ENCODE measurements at places on chromosomes 1 and 21.

DNA sequence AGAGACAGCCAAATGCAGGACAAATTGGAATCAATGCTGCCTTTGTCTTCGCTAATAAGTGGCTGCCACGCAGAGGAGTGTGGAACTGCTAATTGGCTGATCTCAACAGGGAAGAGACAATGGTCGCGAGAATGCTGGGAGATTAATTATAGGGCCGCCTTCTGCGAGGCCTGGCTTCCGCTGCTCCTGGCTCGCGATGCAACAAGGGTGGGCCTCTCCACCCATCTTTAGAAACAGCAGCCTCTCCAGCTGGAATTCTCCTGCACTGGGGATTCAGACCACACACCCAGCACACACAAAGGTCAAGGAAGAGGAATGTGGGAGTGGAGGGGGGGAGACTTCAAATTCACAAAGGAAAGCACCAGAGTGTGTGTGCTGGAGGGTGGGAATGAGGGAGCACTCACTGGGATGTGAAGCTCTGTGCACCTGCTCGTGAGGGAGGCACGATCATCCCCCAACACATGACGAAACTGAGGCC, 200.7 kb upstream of the GRIK3 start:
- DNase-seq, result peak; percentile 71

GRCh38 chr1:18360251-18360650, 120.5 kb upstream of the KLHDC7A start:
- no peak for DNase-seq

DNA sequence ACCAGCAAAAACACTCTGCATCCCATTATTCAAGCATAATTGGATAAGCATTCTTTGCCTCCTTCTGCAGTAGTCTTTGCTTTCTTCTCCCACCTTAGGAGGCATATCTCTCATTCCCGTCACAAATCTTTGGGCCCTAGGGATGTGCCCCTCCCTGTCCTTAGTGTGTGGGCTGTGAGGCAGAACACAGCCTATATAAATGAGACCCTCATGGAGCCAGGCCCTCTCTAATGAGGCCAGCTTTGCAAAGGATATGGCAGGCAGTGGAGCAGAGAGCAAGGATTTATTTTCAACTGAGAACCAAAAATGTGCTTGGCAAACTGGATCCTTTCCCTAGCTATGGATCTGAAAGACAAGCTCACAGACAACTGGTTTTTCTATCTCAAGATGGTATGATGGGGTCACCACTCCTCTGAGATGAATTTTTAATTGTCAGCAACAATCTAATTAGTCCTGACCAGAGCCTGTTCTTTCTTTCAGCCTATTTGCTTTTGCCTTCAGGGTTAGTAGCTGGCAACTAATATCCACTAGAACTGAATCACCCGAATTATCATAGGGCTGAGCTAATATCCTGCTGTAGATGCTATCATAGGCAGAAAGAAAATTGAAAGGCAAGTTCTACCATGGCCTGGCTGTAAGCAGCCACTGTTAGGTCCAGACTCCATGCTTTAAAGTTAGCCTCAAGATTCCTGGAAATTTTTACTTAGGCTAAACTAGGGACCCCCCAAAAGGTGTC, 134.2 kb downstream of the SYT2 start:
- no peak for DNase-seq

DNA sequence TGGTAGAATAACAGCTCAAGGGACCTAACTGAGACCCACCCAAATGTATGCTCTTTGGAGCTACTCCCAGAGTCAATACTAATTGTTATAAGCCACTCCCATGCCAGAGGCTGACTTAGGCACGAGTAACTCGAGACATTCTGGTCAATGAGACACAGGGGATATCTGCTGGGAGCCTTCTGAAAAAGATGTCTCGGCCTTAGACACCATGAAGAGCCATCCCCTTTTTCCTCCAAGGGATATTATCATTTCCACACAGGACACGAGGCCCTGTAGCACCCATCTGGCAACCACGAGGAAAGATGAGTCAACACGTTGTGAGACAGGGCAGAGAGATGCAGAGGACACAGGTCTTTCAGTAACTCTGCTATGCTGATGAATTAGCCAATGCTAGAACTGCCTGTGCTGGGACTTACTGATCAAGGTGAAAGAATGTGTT, 30.7 kb downstream of the ITPKB start:
- no peak for DNase-seq

GRCh38 chr1:27958513-27958912, 1.3 kb upstream of the XKR8 start:
- no peak for DNase-seq

DNA sequence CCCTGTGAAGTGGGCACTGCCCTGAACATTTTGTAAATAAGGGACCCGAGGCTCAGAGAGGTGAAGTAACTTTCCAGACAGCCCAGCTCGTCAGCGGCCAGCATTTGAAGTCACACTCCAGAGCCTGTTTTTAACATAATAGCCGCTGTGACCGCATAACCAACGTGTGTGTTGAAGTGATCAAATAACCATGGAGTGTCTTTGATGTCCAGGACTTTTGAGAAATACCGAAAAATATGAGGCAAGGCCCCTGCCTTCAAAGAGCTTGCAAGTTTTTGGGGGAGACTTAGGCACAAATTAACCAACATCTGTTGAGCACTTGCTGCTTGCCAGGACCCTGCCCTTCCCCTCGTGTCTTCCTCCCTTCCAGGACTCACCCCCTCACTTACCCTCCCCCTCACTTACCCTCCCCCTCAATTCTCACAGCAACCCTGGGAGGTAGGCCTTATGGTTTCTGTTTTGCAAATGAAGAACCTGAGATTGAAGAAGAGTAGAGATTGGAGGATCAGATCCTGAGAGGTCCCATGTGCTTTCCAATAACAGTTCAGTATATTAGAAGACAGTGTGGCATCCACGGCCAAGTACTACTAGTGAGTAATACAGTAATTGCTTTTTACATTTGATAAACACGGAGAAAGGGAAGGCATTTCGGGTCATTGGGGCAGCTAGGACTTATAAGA, 1.3 kb upstream of the SLC16A1 start:
- peak; percentile 70 for DNase-seq

- DNase-seq, result peak; percentile 77
Measured at GRCh38 chr1:158112994-158113758, 67.5 kb upstream of the CD1D start.

DNA sequence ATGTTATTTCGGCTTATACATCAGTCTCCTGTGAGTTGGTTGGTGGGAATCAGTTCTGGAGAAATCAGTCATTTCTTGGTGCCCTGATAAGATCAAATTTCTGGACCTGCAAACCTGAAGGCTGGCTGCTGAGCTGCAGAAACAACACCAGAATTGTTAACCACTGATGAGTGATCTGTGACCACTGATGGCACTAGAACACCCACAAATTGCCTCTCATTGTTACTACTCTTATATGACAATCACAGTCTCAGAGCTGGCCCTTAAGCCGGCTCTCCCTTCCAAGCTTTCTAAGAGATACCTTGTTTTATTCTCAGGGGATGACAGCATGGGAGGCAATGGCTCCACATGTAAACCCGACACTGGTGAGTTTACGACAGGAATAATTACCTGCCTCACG, 1.9 kb downstream of the C1orf162 start:
- DNase-seq, result no peak

DNA sequence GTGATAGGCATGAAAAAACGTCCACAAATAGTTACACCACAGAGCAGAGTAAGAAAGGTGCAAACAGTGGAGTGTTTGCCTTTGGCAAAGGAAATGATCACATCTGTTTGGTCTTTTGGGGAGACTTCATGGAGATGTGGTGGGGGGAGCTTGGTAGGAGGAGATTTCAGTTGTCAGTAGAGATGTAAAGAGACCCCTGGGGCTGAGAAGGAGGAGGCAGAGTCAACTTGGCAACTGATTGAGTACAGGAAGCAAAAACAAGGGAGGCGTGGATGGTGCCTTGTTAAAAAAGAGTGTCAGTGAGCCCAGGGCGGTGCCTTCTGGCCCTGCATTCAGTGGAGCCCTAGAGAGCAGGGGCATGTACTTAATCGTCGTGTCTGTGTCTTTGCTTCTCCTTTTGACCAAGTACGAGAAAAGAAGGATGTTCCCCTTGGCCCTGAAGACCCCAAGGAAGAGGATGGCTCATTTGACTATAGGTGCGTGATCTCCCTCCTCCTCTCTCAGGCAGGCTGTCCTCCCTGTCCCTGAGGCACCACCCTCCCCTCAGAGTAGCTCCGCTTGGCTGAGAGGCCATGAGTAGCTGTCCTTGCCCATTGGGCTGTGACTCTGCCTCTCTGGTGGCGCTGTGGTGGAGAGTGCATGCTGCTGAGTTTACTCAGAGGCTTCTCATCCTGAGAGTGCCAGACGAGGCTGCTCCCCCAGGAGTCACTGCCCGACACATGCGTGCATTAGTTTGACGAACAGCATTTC, 30.4 kb upstream of the CNTN2 start:
- peak; percentile 59 for DNase-seq

GRCh38 chr1:24929398-24930259, 447 bp downstream of the RUNX3 start:
- DNase-seq, result peak; percentile 70

- peak; percentile 77 for DNase-seq
Measured at GRCh38 chr1:37410815-37411214, 63.6 kb upstream of the ZC3H12A start.

DNA sequence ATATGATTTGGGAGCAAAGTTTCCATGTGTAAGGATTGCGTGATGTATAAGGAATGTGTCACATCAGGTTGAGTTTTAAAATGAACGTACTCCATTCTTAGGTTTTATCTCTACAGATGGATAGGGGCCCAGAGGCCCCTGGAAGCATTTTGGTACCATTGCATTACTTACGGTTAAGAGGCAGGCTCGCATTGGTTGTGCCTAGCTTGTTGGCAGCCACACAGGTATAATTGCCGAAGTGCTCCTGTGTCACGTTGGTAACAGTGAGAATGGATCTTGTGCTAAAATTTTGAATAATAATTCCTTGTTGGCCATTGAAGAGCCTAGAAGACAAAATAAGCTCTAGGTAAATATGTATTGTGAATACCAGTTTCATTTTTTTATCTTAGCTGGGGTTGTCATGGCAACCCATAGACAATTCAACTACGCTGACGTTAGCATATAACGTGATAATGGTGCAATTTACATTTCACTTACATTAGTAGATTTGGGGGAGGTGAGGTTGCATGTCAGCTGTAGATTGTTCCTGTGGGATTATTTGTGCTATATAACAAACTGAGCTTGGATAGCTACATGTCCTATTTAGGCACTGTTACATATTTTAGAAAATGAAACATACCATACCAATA, 511.9 kb upstream of the ZRANB2 start:
- DNase-seq, result no peak

GRCh38 chr1:225990705-225991464, 8.3 kb downstream of the SDE2 start:
- DNase-seq, result no peak

DNA sequence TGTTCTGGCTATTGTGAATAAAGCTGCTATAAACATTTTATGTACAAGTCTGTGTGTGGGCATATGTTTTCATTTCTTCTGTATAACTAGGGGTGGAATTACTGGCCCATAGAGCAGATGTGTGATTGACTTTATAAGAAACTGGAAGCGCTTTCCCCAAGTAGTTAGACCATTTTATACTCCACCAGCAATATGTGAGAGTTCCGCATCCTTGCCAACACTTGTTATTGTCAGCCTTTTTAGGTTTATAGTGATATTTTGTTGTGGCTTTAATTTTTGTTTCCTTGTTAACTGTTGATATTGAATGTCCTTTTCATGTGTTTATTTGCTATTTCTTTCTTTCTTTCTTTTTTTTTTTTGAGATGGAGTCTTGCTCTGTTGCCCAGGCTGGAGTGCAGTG, 9.4 kb downstream of the MAN1C1 start:
- DNase-seq, result no peak

DNA sequence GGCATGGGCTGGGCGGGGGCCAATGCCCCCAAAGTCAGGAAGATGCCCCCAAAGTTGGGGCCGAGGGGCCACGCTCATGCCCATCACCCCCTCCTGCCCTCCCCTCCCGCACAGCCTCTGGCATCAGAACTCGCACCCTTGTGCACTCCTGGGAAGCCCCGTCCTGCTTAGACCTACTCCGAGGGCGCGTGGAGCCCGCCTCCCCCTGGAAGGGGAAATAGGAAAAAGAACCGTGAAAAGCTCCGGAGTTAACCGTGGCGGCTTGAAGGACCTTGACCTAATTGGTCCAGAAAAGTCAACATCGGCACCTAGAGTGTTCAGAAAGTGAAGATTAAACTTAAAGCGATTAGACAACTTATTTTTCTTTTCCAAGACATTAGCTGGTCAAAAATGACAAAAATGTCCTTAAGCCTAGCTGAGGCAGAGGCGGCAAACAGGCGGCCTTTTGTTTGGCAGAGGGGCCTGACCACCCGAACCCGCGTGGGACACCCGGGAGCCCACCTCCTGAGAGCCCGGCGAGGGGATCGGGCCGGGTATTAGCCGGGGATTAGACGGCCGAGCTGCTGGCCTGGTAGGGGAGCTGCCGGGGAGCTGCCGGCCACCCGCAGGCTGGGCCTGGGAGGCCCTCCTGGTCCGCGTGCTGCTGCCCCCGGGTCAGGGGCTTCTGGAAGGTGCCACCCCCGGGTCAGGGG, 65.5 kb downstream of the PRDM16 start:
- no peak for DNase-seq

GRCh38 chr1:172492421-172492820, 40.5 kb upstream of the SUCO start:
- DNase-seq, result no peak

DNA sequence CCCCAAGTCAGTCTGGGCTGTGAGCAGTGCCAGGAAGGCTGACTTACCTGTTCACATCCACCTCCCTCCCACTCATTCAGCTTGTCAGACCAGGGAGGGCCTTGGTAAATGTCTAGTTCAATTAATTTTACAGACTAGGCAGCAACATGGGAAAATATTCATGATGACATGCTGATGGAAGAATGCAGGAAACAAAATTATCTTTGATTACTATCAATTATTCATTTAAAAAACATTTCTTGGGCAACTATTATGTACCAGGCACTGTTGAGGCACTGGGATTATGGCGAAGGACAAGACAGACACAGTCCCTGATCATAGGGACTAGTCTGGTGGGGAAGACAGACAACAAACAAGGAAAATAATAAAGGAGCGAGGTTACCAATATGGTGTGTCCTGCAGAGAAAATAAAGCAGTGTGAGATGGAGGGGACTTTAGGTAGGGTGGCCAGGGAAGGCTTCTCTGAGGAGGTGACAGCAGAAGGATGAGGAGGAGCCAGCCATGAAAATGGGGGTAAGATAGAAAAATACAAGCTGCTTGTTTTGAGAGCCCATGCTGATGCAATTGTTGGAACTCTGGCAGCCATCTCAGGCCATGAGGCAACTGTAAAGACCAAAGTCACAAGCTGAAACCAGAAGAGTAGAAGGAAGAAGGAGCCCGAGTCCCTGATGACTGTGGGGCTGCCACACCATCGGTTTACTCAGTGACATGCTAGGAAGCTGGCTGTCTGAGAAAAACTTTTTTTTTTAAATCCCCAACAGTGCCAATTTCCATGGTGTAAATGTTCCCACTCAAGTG, 14.0 kb downstream of the TRIM62 start:
- no peak for DNase-seq

GRCh38 chr1:9629445-9630201, 21.9 kb upstream of the PIK3CD start:
- DNase-seq, result no peak

- DNase-seq, result no peak
Measured at GRCh38 chr1:17630986-17631385, 91.5 kb downstream of the ARHGEF10L start.

Measured in ELF-1 (cell line).